ENCODE measurements at places on chromosomes 5 and 9. TPM values are rescaled to one million over a fixed set of nuclear protein-coding genes. Genes with fewer than 3 reads are reported as not detected.

DNA sequence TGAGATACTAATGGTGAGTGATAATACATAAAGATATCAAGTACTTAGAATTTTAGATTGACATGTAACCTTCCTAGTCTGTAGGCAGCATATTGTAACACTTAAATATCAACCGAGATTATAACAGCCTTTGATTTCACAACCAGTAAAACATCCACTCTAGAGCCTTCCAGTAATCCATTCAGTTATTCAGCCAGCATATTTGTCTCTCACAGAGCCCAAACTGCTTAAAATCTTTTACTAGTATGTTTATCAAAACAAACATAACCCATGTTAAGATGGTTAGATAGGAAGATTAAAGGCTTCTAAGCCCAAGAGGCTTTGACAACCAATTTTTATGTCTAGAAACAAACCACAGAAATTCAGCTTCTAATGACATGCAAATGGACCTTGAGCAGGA is 177.9 kb upstream of the FST start:
- no peak for DNase-seq

DNA sequence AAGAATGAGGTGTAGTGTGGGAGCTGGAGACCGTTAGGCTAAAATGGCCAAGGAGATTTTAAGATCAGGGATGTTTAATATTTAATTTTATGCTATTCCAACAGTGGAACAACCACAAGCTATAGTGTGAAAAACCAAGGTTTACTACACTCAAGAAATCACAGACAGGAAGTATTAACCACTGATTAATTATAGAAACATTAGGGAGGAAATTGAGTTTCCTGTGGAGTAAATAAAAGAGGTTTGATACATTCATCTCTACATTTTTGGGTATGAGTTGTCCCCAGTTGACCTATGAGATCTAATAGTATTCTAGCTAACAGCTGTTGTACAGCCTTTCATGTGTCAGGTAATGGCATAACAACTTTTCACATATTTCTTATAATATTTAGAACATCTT is 103.7 kb upstream of the MPDZ start:
- DNase-seq = no peak

GRCh38 chr5:151014680-151015343 is 5.6 kb upstream of the GPX3 start:
- no peak for DNase-seq

- no peak for DNase-seq
Observed at GRCh38 chr5:154260224-154260927, 69.8 kb downstream of the GALNT10 start.

GRCh38 chr5:82356021-82356420 is 77.9 kb upstream of the RPS23 start:
- DNase-seq = no peak

DNA sequence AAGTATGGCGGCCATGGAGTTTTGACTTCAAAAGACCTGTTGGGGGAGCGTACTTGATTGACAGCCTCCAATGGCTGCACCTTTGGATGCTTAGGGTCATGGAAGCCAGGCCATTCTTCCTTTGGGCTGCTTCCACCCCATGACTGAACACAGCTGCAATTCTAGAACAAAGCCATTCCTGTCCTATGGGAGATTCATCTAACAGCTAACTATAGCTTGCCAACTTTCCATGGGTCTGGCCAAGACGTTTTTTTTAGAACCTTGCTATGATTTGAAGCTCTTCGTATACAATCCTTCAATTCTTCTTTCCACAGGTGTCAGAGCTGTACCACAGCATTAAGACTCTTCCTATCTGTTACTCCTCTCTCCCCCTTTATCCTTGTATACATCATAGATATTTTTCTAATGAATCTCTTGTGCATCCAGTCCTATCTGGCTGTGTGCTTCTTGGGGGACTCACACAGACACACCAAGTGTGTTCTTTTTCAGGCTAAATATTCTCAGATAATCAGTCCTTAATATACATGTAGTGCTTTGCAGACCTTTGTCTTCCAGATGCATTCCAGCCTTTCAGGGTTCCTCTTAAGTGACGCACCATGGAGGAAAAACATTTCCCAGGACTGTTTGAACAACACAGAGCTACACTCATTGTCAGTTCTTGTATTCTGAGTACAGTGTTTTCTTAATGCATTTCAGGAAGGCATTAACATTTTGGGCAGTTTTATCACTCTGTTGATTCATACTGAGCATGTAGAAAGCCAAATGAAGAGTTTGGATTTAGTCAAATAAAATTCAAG is 198.9 kb downstream of the TAF11L14 start:
- no peak for DNase-seq

- DNase-seq = peak; percentile 93
Observed at GRCh38 chr9:133955821-133956411, 36.2 kb downstream of the VAV2 start.

ANKRD20A1 gene
- total RNA-seq = not detected

CYLC2 gene
- not detected for total RNA-seq

GPR21 gene
- not detected for total RNA-seq

Measured in H7 (cell line).